KBM-7 (cell line): ENCODE measurements at places on chromosomes 2 and 18.

DNA sequence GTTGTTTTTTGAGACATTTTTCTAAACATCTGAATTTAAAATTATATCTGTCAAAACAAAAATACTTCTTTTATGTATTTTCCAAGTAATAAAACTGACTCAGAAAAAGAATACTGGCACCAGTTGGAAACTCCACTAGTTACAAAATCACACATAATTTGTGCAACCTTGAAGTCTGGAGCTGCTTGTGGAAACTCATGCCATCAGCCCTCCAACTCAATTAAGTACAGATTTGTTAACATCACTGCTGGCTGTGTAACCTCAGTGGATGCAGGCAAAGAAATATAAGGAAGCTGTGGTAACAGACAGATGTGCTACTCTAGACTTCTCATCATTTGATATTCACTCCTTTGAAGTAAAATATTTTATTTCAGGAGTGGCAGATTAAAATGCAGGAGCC, 30.0 kb upstream of the RAPH1 start:
- no peak for DNase-seq

- peak; percentile 62 for DNase-seq
Measured at GRCh38 chr2:233418761-233419546, 64.7 kb downstream of the DGKD start.

DNA sequence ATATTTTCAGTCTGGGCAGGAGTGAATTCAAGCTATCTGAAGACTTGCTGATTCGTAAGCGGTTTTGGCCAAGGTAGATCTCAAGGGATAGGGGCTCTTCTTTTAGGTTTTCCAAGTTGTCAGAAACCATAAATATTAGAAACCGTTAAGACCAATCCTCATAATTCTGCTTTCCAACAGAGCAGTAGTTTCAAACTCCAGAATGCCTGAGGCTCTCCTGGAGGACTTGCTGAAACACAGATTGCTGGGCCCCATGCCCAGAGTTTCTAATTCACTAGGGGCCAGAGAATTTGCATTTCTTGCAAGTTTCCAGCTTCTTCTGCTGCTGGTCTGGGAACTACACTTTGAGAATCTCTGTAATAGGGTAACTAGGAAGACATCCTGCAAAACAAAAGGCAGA, 1855.7 kb upstream of the CELF4 start:
- no peak for DNase-seq

DNA sequence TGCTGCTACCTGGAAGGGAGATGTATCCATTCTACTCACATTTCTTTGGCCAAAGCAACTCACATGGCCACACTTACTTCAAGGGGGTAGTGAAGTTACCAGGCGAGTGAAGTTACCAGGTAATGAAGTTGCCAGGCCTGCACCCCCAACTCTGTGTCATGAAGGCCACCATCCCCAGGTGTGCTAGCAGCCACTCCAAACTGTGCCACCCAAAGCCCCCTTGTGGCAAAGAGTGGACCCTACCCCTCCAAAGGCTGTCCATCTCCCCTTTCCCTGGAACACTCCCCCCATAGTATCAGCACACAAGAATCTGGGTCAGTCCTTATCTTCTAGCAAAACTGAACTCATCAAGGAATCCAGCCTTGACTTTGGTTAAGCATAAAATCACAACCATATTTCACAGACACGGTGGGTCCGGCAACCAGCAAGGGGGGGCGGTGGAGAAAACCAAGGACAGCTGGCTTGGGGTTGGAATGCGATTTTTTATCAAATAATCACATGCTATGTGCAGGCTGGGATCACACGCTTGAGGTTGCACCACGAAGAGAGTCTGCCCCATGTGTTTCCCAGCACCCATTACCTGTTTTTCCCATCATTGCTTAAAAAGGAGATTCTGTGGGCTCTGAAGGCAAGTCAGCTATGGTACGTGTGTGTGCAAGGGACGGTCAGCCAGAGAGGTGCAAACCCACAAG, 60.9 kb downstream of the ZFP36L2 start:
- DNase-seq: no peak

GRCh38 chr18:63140997-63141777, 178.4 kb downstream of the BCL2 start:
- DNase-seq: no peak

- DNase-seq: peak; percentile 60
Measured at GRCh38 chr18:76558881-76559667, 64.0 kb upstream of the ZNF516 start.

GRCh38 chr2:51013079-51013932, 18.6 kb downstream of the NRXN1 start:
- no peak for DNase-seq

GRCh38 chr18:57942493-57942892, 101.5 kb upstream of the NEDD4L start:
- no peak for DNase-seq

- no peak for DNase-seq
Measured at GRCh38 chr2:149061133-149061745, 22.7 kb downstream of the LYPD6B start.

DNA sequence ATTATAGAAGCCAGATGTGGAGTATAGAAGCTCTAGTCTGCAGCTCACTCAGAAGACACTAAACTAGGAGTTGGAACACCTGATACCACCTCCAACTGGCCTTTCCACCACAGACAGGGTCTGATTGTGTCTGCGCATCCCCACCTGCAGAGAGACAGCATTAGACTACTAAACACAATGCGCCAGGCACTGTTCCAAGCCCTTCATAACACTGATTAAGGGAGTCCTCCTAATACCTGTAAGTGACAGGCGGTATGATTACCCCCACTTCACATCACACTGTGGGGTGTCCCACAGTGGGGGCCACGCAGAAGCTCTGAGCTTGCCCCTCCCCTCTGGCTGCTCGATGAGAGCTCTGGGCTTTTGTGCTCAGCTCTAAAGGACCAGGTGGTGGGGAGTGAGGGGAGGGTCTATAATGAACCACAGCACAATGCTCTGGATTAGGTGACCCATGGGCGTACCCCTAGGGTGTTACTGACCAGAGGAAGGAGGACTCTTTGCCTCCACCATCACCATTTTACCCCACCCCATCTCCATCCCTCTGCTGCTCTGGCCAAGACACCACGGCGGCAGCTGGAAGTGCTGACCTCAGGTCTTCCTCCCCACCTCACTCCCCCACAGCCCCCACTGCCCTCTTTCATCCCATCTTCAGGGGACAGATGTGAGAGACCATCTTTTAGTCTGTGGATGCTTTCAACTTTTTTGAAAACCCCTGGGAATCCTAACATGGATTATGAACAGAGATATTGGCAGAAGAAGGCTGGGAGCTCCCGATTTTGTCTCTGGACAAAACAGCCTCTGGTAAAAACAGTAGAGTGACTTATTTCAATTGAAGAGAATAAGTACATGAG, 145.1 kb downstream of the GFPT1 start:
- no peak for DNase-seq

- no peak for DNase-seq
Measured at GRCh38 chr2:132593171-132593570, 76.8 kb downstream of the LYPD1 start.

- no peak for DNase-seq
Measured at GRCh38 chr2:53381271-53381670, 386.3 kb upstream of the CHAC2 start.

GRCh38 chr2:861655-862354, 88.8 kb upstream of the SNTG2 start:
- no peak for DNase-seq

- DNase-seq: no peak
Measured at GRCh38 chr18:12516049-12516630, 108.4 kb downstream of the PRELID3A start.

DNA sequence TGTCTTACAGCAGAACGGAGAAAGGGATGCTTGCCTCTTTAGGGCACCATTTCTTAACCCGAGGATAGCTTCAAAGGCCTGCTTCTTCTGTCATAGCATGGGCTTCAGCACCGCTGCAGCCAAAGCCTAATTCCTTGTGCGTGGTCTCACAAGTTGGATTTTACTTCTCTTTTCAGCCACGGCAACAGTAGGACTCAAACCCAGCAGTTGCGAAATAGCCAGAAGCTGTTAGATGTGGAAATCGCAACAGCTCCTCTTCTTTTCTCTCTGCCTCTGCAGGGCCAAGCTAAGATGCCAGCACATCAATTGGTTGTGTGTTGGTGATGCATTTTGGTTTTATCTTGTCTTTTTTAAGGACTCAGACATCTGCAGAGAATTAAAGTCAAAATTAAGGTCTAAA, 3.1 kb downstream of the NRXN1 start:
- DNase-seq: no peak

DNA sequence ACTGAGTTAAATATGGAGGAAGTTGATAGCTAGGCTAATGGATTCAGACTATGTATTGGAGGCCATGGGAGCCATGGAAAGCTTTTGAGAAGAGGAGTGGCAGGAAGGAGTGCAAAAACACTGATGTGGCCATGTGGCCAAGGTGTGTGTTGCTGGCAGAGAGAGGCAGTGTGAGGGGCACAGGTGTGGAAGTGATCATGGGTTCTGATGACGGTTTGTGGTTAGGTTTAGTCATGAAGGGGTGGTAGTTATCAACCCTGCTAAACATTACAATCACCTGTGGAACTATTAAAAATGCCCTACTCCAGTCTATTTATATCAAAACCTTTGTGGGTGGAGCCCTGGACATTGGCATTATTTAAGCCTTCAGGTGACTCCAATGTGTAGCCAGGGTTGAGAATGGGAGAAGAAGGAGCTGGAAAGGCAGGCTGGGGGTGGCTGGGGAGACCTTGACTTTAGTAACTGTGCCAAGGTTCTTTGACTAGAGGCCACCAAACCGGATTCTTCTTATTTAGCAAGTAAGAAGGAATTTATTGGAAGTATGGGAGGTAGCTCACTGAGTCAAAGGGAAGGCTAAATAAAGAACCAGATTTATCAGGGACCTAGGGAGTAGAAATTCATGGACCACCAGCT, 13.5 kb downstream of the GPR39 start:
- no peak for DNase-seq

DNA sequence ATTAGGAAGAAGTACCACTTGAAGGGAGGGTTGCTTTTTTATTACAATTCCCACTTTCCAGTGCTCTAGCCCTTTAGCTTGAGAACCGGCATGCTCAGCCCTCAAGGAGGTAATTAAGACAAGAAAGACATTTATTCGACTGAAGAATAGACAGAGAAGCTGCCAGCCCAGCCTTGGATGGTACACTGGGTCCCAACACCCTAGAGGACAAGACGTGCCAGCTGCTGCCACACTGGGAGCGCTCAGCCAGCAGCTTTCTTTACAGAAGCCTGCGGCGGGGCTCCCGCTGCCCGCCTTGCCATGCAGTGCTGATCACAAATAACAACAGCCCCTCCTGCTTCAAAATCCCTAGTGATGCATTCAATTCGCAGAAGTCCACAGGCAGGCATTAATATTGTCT, 746.3 kb upstream of the RAB6C start:
- DNase-seq: no peak
